ENCODE measurements at places on chromosomes 3 and 15.

DNA sequence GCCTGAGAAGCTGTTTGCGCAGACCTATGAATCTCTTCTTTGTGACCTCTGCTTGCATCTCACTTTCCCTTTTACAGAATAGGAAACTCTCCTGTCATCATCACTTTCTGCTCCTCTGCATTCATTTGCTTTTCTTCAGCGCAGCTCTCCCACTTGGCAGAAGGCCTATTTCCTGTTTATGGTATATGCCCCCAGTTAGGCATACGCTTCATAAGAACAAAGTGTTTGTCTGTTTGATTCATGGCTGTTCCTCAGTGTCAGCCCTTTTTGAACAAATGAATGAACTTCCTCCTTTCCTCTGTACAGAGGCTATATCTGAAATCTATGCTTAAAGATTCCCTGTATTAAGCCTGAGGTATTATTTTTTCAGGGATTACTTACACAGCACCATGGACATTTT lies 1216.9 kb upstream of the GBE1 start:
- no peak for DNase-seq

DNA sequence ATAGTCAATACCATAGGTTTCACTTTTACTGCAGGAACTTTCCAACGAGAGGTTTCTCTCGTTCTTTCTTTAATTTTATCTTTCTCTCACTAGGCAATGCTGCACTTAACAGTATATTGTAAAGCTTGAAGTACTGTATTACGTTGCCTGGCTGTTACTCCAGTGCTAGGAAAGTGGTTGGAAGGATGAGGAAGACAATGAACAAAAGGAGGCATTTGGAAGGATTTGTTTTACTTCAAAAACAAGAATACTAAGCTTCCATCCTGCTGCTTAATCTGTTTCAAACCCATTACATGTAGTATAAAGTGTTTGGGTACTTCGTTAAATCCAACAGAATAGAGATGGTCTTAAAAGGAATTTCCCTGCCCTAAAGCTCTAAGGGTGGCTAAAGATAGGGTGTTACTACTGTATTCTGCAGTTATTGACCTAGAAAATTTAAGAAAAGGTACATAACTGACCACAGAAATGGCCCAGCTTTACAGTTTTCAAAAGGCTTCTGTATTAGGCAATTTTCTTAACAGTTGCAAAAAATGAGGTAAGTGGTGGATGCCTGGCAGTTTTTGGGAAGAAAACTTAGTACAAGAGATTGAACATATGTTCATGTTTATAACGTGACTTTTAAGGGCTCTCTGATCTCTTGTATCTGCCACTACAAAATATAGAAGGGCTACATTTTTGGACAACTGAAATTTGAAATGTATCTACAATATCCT lies 785 bp upstream of the IFT57 start:
- no peak for DNase-seq

- no peak for DNase-seq
Measured at GRCh38 chr15:50144341-50145120, 25.5 kb upstream of the ATP8B4 start.

GRCh38 chr3:39143051-39143885 lies 10.1 kb downstream of the CSRNP1 start:
- DNase-seq = no peak

DNA sequence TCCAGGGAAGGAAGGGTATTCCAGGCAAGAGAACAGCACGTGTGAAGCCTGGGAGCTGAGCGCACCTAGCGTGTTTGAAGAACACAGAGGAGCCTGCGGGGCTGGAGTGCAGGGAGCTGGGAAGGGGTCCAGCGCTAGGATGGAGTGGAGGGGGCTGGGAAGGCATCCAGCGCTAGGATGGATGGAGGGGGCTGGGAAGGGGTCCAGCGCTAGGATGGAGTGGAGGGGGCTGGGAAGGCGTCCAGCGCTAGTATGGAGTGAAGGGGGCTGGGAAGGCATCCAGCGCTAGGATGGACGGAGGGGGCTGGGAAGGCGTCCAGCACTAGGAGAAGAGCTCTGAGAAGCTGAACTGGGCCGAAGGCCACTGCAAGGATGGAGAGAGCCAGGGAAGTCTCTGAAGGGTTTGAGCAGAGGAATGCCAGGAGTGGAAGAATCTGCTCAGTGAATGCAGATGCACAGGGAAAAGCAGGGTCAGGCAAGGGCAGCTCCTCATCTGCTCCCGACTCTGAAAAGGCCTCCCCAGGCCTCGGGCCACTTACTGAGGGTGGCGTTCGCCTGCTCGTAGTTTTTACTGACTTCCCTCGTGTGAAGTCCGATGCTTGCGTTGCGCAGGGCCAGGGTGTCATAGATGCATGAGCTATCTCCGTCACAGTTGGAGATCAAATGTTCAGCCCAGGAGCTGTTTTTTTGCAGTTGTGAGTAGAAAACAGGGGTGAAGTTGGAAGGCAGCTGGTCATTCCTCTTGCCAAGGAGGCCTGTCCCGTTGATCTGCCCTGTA lies 39.8 kb downstream of the MUC20 start:
- no peak for DNase-seq

DNA sequence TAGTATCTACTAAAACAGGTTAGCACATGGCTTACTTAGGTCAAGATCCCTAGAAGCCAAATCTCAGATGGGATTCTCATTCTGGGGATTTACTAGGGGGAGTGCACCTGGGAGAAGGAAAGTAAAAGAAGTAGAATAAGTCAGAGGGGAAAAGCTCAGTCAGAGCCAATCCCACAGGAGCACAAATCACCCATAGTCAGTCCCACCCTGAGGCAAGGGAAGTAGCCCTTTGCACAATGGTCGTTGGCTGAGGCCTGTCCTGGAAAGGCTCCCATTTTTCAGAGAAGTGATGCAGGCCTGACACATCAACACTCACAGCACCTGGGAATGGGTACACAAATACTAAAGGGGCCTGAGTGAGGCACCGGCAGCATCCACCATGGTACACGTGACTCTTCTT lies 39.8 kb downstream of the SST start:
- no peak for DNase-seq

GRCh38 chr3:114194750-114195149 lies 15.9 kb upstream of the DRD3 start:
- DNase-seq = no peak

GRCh38 chr3:152261329-152261728 lies 7.4 kb upstream of the MBNL1 start:
- no peak for DNase-seq

DNA sequence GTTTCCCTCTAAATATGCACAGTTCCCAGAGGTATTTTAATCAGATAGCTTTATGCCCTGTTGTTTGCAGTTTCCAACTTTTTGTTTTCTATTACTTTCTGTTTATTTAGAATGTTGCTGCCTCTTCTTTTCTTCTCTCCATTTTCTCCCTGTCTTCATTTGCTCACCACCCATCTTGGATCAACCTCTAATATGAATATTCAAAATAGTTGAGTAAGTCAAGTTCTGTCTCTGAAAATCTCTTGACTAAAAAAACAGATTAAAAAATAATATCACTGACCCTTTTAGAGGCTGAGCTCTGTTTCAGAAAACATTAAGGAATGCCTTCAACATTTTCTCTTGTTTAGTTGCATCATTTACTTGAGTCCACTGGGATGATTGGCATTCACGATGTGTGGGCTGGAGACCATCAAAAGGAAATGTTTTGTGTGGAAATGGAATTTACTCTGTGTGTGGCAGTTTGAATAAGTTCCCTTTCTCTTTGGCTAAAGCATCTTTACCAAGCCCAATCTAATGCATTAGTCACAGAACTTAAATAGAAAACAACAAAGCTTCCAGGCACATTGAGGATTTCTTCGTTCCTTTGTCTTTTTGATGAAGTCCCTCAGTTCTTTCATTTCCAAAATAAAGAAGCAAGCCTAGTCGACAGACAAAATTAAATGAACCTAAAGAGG lies 633.9 kb upstream of the TGFBR2 start:
- DNase-seq = peak; percentile 50

GRCh38 chr15:40337597-40337996 lies 3.1 kb downstream of the CCDC9B start:
- no peak for DNase-seq

DNA sequence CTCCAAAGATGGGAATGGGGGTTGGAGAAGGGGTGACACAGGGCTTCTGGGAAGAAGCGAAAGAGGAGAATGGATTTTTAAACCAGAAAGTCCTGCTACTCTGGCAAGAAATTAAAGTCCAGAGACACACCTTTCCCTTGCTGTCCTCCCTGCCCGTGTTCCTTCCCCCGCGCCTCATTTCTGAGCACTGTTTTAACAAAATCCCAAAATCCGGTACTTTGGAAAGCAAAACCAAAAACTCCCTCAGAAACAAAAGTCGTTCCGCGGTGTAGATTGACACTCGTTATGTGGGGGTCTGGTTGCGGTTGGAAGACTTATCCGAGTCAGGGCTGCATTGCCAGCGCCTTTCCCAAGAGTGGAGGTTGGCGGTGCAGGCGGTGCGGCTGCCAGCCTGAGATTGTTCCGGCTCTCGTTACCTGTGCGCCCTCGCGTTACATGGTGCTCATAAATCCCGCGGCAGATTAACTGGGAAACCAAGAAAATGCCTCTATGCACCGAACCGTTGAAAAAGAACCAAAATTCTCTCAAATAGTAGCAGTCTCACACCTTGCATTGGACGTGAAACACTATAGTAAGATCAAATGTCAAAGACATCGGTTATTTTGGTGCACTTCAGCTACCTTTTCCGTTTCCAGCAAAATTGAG lies 217.7 kb downstream of the MEIS2 start:
- peak; percentile 53 for DNase-seq

GRCh38 chr15:76191539-76192244 lies 119.6 kb downstream of the ETFA start:
- no peak for DNase-seq

GRCh38 chr15:57462381-57462780 lies 86.1 kb downstream of the CGNL1 start:
- no peak for DNase-seq

- no peak for DNase-seq
Measured at GRCh38 chr3:147370349-147370748, 36.0 kb downstream of the ZIC4 start.

DNA sequence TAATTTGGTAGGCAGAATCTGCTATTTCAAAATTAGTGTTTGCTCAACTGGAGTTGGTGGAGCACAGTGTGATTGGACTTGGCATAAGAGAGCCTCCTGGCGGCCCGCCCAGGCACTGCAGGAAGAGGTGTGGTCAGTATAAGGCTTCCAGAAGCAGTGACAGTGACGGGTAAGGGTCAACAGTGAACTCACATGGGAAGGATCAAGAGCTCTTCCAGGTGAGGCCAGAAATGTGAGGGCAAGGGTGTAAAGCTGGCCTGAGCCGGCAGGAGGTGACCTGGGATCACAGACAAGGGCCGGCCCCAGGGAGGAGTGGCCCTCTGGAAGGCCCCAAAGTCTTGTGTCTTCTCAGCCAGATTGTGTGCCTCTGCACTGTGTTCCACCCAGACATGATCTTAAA lies 93.2 kb upstream of the RNF7 start:
- peak; percentile 80 for DNase-seq

- no peak for DNase-seq
Measured at GRCh38 chr15:75720787-75721479, 8.3 kb upstream of the CSPG4 start.

DNA sequence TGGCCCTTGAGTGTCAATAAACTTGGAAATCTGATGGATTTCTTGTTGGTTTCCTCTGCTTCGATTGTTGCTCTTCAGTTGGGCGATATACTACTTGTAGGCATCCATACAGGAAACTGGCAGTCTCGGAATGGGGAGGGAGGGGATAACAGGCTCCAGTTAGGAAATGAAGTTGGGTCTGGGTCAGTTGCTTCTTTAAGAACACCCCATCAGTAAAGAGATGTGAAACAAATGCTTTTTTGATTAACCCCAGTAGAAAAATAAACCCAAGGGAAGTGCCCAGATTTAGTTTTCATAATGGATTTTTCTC lies 681 bp downstream of the CHMP2B start:
- no peak for DNase-seq

DNA sequence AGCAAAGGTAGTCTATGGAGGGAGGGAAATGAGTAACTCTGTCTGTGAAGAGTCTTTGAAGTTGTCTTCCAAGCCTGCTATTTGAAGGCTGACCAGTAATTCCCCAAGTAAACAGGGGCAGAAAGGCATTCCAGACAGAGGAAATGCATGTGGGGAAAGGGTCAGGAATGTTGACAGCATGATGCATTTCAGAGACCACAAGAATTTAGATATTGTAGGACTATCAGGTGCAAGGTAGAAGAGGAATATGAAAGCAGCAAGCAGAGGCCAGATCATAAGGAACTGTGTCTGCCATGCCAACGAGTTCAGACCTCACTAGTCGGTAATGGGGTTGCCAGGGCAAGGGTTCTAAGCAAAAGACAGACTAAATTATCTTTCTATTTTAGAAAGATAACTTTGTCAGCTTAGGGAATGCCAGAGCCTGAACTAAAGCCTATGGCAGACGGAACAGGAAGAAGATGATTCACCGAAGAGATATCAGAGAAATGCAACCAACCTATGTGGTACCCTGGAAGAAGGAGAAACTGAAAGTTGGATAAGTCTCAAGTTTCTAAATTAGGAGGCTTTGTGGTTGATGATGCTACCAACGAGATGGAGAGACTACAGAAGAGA lies 327.0 kb upstream of the RORA start:
- no peak for DNase-seq

GRCh38 chr3:126349611-126350501 lies 7.4 kb downstream of the KLF15 start:
- no peak for DNase-seq

GRCh38 chr15:101210466-101210865 lies 41.4 kb downstream of the CHSY1 start:
- no peak for DNase-seq

GRCh38 chr3:187799942-187800641 lies 54.8 kb upstream of the BCL6 start:
- DNase-seq = no peak

DNA sequence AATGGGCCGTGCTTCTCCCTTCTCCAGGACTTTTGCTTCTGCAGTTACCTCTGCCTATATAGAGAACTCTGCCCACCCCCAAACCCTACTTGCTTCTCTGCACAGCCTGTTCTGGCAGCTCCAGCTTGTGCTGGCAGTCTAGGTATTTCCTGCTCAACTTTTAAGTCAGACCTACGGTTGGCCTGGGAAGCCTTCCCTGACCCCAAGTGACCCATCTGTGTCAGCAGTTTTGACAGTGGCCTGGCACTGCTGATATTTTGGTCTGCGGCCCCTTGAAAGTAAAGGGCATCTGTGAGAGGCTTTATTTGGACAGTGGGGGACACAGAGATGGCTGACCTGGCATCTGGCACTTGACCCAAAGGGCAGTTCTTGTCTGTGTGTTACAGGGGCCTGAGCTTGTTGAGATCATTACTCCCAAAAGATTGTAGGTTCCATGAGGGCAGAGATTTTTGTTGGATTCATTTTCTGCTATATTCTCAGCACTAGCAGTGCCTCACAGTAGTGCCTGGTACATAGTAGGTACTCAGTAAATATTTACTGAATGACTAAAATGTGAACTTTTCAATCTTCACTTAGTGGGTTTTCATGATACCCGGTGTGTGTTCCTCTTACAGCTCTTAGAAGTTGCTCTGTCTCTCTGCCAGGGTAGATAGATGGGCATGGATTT lies 55.2 kb upstream of the TRAK1 start:
- DNase-seq = no peak

DNA sequence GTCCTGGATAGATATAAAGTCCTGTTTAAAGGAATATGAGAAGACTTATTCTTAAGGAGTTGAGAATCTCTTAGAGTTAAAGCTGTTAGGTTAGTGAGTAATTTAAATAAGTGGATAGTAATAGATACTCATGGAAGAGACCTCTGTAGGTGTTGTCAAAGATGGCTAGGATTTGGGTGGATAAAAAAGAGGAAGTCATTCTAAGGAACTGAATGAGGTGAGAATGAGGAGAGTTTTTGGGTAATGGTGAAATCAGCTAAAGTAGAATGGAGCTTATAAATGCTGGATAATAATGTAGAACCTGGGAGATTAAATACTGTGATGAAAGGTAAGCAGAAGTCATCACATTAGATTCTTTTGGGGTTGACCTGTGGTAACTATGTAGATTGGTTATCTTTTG lies 8.1 kb downstream of the ARIH1 start:
- no peak for DNase-seq

GRCh38 chr15:58361273-58361759 lies 70.5 kb upstream of the LIPC start:
- DNase-seq = no peak

Measured in ecto neural progenitor cell (in vitro differentiated cells).